Neural progenitor cell (in vitro differentiated cells): ENCODE measurements at places on chromosomes 5 and 9. TPM values are rescaled to one million over a fixed set of nuclear protein-coding genes. Genes with fewer than 3 reads are reported as not detected.

DNA sequence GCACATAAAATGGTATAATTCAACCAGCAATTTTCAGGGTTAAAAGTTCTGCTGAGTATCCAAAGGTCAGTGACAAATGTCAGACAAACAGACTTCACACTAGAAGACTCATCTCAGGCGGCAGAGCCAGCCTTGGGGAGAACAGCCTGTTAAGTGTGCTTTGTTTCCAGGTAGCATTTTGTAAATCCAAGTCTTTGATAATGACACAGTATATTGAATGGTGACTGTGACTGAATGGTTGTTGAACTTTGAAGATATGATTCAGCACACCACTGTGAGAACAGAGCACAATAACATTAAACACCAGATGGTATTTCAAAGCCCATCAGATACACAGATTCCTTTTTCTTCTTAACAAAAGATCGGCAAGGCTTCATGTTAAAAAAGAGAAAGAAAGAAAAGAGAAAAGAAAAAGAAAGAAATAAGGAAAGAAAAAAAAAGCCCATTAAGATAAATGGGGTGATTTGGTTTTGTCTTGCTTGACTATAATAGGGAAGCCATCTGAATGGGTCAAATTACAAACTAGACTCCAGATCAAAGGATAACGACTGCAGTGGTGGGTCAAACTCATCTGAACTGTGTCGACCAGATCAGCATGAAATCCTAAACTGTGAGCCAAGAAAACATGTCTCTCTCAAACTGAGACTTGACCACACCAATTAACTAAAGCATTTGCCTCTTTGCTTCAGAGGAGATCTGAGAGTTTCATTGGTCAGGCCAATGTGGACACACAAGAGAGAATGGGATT is 313.0 kb upstream of the ZNF608 start:
- peak; percentile 39 for DNase-seq

GRCh38 chr9:70147651-70148050 is 104.0 kb downstream of the MAMDC2 start:
- DNase-seq, result no peak

- peak; percentile 72 for DNase-seq
Measured at GRCh38 chr9:72363908-72364678, 915 bp downstream of the ZFAND5 start.

- DNase-seq, result no peak
Measured at GRCh38 chr9:23750808-23751207, 75.2 kb downstream of the ELAVL2 start.

DNA sequence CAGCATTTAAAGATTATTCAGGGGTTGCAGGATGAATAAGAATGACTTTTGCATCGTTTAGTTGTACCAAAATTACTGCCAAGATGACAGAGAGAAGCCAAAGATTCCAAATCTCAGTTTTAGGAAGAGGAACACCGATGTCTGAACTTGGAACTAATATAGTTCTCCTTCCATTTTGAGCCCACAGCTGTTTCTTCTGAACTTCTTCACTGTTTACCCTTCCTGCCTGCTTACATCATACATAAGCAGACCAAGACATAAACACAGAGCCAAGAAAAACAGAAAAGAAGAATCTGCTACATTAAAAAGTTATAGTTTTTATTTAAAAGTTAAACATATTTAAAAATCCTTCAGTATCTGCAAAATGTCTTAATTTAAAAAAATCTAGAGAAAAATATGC is 146.9 kb upstream of the RAPGEF1 start:
- no peak for DNase-seq

GRCh38 chr9:6096821-6097220 is 81.4 kb upstream of the RANBP6 start:
- no peak for DNase-seq

DNA sequence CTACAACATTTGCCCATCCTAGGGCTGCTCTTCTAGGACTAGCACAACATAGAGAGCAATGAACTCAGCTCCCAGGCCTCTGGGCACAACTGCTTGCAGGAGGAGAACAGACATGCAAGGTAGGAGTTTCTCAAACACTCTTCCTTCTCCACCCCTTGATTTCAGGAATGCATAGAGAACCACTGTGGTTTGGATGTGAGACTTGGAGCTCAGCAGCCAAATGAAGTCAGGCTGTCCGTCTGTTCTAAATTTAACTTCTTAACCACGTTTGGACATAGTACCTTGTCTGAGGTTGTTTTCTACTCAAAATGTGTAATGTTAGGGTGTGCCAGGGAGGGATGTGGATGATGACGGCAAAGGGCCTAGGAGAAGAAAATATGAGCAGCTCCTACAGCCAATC is 515.1 kb upstream of the TNC start:
- no peak for DNase-seq

DNA sequence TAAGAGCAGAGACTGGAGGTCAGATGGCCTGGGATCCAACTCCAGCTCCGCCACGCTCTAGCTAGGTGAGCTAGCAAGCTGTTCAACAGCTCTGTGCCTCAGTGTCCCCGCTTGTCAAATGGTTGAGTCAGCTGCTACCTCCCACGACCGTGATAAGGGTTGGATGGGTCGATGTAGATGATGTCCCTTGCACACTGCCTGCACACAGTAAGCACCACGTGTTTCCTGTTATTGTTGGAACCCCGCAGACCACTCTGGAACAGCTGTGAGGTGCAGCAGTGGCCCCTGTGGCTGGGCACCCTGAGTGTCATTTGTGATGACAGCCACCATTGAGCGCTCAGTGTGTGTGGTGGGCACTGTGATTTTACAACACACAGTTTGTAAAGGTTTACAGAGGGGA is 54.0 kb upstream of the CTSL start:
- DNase-seq, result no peak

DNA sequence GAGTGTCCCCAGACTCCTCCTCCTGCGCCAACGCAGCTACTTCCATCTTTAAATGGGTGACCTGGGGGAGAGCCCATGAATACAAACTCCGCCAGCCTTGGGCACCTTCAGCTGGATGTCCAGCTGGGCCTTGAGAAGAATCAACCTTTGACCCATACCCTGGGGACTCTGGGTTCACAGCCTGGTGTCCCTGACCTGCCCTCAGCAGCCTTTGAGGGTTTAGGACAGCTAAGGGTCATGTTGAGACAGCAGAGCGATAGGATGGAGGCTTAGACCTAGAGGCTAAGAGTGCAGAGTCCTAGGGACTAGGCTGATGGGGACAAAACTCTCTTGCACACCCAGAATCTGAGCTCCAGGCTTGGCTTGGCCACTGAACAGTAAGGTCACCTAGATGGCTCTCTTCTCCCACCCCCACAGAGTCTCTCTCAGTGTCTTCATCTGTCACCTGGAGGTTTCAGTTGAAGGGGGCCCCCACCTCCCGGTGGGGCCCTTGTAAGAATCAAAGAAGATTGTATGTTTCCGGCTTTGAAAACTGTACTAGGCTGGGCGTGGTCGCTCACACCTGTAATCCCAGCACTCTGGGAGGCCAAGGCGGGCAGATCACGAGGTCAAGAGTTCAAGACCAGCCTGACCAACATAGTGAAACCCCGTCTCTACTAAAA is 6.7 kb upstream of the AQP3 start:
- DNase-seq, result no peak

GADD45G gene
- total RNA-seq, result 1.8 TPM in 1 of 2 replicates, not detected in the other

ATP10B gene
- total RNA-seq, result not detected in 2 replicates

ADAMTS19 gene
- total RNA-seq, result 11.1 and 23.3 TPM in 2 replicates
